ENCODE measurements at places on chromosomes 5 and 9.

- no peak for DNase-seq
Measured at GRCh38 chr9:131892162-131892707, 152.4 kb upstream of the RAPGEF1 start.

DNA sequence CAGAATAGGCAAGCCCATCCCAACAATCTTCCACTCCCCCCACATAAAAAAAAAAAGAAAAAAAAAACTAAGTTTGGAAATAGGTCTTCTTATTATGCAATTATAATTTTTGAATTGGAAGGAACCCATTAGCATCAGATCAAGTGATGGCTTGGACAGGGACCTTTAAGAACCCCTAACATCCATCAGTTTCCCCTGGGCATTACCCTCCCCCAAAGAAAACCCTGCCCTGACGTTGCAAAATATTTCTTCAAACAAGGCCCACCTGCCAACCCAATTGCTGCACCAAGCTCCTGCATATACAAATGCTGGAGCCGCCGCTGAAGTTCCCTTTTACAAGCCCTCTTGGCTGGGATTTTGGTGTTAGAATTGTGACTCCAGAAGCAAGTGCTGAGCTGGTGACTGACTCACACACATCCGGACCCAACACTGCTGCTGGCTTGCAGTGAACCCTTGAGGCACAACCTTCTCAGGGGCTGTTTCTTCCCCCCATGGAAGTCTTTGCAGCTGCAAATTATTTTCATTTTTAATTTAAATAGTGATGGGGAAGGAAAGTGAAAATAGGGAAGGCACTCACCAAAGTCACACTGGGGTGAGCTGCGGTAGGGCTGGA lies 56.1 kb upstream of the AFAP1L1 start:
- DNase-seq: no peak

DNA sequence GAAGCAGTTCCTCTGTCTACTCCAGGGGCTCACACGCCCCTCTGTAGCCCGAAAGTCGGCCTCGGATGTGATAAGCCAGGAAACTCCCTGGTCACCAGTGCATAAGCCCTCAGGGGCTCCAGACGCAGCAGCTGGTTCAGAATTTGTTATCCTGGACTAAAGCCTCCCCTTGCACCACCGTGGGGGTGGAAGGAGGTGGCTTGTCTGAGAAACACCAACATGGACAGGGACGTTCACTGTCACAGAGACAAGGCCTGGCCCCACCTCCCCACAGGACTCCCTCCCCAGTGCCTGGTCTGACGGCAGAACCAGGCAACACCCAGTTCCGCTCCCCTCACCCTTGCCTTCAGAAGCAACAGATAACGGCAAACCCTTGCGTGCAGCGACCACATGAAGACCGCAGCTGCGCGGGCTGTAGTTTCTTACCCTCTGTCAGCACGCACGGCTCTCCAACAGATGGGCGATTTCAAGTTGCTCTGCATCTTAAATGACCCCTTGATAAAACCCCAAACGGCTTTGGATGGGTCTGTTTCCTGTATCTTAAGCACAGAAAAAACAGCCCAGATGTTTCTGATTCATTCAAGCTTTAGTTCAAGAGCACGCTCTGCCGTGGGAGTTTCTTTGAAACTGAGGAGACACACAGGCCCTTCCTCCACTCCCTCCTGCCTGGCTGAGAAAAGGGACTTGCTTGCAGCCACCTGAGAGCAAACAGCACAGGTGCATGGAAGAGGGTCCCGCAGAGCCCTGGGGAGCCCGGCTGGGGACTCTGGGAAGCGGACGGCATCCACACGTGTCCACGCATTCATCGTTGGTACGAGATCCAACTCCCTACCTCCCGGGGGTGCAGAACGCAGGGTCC lies 44.7 kb upstream of the NKD2 start:
- peak; percentile 70 for DNase-seq

- DNase-seq: no peak
Measured at GRCh38 chr5:88997937-88998336, 115.0 kb upstream of the MEF2C start.

DNA sequence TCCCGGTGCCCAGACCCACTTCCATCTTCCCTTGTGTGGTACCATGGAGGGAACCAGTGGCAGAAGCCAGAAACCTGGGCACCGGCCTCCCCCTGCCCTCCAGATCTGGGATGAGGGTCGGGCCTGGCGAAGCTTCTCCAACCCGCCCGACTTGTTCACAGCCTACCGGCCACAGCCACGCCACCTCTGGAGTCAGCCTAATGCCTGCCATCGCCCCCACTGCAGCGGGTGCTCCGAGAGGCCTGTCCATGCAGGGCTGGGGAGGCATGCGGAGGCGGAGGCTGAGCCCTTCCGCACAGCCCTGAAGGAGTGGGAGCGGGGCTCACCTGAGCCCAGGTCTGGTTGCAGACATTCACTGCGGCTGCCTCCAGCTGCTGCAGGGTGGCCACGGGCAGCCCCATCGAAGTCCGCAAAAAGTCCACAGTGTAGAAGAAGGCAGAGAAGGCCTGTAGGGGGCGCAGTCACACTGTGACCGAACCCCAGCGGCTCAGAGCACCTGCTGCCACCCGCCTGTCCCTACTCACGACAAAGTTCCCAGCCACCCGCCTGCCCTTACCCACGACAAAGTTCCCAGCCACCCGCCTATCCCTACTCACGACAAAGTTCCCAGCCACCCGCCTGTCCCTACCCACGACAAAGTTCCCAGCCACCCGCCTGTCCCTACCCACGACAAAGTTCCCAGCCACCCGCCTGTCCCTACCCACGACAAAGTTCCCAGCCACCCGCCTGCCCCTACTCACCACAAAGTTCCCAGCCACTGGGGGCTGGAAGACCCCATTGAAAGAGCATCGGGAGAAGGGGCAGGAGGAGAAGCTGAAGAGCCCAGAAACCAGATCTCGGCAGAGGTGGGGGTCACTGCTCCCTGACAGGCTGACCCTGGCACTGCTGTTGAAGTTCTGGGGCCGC lies 3.8 kb upstream of the NPDC1 start:
- no peak for DNase-seq

GRCh38 chr9:127384901-127385300 lies 12.1 kb upstream of the SLC2A8 start:
- DNase-seq: peak; percentile 66

DNA sequence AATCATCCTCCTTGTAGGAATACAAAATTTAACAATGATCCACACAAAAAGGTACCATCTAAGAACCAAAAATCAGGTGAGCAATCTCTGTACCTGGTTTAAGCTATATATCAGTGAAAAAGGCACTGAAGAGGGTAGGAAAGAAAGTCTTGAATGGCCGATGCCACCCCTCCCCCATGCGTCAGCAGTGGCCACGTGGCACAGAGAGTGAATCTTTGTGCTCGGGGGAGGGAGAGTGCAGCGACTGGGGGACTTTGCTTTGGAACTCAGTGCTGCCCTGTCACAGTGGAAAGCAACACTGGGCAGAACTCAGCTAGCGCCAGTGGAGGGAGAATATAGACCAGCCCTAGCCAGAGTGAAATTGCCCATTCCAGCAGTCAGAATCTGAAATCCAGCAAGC lies 28.3 kb upstream of the PDE4D start:
- DNase-seq: no peak

DNA sequence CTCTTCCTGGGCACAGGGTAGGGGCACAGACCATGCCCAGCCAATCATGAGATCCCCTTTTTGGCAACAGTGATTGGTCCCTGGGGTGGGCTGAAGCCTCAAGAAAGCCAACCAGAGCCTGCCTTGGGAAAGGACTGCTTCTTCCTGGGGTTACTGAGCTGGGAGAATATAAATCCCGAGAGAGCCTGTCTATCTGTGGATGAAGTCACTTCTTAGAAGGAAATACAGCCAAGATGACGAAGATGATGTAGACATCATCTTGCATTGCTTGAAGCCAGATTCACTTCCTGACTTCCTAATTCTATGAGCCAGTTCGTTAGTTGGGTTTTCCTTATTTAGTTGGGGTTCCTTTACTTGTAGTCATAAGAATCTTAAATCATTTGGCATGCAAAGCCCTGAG lies 50.1 kb upstream of the PWWP2A start:
- peak; percentile 80 for DNase-seq

- no peak for DNase-seq
Measured at GRCh38 chr5:66647146-66647856, 51.1 kb downstream of the MAST4 start.

GRCh38 chr5:880816-881550 lies 11.6 kb downstream of the BRD9 start:
- DNase-seq: no peak

GRCh38 chr5:171813813-171814490 lies 28.3 kb downstream of the SMIM23 start:
- DNase-seq: peak; percentile 43

DNA sequence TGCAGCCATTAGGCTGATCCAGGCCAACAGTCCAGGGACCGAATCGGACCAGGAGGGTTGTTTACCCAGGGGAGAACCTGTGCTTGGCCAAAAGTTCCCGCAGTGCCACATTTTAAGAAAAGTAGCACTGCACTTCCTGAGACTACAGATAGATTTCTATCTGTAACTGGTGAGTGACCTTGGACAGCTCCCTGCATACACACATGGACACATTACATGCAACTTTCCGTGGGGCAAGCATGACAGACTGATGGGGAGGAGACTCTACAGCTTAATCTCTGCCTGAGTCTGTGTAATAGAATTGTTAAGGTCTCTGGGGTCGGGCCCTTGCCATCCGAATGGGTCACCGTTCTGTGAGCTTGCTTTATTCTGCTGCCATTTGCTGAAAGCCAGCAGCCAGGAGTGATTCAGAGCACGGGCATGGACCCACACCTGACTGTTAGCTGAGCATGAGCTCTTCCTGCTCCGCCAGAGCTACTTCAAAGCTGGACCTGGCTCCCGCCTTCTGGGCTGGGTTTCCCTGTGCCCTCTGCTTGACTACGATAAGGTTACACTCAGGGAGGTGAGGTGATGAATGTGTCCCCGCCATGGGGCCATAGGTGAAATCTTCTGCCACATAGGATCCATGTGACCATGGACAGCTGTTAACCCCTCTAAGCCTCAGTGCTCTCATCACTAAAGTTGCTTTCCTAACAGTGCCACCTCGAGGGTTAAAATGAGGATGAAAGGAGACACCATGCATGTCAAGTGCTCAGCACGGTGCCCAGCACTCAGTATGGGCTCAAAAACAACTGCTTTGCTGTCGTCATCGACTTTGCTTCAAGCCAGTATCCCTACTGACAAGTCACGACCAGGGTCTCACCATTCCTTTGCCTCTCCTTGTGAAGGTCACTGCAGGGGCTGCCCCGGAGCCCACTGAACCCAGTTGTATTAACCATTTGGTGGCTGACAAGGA lies 200.0 kb downstream of the MELK start:
- no peak for DNase-seq

DNA sequence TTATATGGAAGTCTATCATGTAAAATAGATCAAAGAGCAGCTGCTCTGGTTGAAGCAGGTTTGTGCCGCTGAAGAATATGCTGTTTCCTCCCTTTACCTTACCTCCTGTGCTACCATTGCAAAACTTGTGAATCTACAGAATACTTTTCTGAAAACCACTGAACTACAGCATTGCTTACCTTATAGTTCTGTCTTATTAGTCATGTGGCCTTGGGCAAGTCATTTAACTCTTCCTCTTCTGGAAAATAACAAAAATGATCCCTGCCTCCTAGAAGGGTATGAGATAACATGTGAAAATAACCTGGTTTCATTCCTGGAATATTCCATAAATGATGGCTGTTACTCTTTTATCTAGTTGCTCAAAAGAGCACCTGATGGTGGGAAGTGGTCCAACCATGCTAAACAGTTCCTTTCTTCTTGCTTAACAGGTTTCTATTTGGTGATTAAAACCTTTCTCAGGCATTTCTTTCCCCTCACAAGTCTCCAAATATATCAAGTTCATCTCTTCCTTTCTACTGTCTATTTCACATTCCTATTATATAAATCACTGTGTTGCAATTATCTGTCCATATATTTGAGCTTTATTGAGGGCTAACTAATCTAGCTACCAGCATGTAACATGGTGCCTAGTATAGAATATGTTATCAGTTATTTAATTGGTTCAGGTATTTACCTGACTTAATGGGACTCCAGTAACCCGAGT lies 15.0 kb downstream of the TRIM32 start:
- DNase-seq: no peak

DNA sequence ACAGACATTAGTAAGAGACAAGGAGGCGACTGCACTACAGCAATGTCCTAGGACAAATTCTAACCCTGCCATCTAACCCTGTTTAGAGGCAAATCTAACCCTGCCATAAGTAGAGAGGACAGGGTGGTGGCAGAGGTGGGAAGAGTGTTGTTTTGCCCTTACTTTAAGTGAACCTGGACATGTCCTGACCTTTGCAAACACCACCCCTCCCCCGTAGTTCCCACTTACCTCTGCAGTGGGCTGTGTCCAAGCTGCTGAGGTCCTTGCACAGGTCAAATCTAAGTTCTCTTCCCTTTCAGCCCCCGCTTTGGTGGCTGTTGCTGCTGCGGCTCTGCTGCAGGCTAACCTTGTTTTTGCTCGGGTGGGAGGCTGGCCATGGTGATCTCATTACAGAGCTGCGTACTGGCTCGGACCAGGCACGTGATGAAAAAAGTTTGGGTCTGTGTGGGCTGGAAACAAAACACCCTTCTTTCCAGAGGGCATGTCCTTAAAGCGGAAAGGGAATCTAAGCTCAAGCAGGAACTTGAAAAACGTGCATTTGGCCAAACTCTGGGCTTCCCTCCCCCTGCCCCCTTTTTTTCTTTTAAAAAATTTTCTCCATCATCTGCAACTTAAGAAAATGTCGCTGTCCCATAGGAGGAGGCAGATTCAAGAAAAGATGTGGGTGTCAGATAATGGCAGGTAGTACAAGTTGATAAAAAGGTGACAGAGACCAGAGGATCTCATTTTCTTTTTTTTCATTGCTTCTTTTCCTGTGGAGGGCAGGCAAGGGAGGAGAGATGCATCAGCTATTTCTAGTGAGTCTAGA lies at the start of gene FAXDC2:
Gene FAXDC2 (minus strand): TSS at position 349 of the 808 bp plus-strand sequence. CDS start 12,425 bp downstream, outside the sequence.
- peak; percentile 92 for DNase-seq

DNA sequence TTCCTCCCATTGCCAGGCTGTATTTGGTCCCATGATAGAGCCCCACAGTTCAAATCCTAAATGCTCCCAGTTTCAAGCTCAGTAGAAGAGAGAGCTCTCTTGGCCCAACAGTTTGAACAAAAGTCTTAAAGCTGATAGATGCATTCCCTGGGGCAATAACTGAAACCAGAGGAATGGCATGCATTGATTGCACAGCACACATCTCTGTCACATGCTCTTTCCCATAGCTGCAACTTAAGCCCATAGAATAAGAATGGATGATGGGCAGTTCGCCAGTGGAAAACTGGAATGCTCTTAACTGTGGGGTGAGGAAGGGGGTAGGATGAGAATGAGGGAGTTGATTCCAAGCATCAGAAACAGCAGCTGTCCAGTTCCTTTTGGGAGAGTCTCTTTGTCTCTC lies 1942.4 kb upstream of the WWC1 start:
- no peak for DNase-seq

DNA sequence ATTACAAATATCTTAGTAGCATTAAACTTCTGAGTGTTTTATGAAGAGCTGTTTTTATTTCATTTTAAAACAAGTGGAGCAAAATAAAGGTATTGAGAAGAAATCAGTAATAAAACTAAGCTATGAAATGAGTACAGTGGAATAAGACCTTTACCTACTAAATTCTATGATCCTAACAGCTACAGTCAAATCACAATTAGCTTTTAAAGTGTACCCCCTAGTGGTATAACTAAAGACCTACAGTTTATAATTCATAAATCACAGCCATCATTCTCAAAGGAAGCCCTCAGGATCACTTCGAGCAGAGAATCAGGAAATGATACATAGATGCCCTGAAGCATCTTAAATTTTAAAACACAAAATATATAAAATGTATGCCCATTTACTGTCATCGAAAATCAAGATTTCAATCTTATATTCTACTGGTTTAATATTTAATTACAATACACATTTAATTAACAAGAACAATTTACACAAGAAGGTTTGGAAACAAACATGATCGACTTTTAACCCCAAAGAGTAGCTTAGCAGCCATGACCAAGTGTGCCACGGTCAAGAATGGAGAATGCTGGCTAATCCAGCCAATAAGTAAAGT lies 12.3 kb downstream of the CCNH start:
- DNase-seq: no peak

- no peak for DNase-seq
Measured at GRCh38 chr9:105245891-105246161, 1.4 kb downstream of the SLC44A1 start.

Data from coronary artery (tissue), 2 donors.